ENCODE measurements at places on chromosomes 7 and 10.

GRCh38 chr10:21860718-21861117, 142.8 kb downstream of the DNAJC1 start:
- DNase-seq = no peak

DNA sequence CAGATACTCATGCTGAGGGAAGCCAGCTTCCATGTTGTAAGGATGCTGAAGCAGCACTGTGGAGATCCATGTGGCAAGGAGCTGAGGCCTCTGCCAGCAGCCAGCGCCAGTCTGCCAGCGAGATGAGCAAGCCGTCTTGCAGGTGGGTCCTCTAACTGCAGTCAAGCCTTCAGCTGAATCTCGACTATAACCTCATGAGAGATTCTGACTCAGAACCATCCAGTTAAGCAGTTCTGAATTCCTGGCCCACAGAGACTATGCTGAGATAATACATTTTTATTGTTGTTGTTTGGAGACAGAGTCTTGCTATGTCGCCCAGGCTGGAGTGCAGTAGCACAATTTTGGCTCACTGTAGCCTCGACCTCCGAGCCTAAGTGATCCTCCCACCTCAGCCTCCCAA, 105.6 kb downstream of the SH3PXD2A start:
- DNase-seq = no peak

- no peak for DNase-seq
Measured at GRCh38 chr10:71973777-71974488, 9.7 kb downstream of the CHST3 start.

- DNase-seq = no peak
Measured at GRCh38 chr7:29193316-29194205, 1.0 kb upstream of the CHN2 start.

- no peak for DNase-seq
Measured at GRCh38 chr10:3647074-3647473, 137.9 kb downstream of the KLF6 start.

DNA sequence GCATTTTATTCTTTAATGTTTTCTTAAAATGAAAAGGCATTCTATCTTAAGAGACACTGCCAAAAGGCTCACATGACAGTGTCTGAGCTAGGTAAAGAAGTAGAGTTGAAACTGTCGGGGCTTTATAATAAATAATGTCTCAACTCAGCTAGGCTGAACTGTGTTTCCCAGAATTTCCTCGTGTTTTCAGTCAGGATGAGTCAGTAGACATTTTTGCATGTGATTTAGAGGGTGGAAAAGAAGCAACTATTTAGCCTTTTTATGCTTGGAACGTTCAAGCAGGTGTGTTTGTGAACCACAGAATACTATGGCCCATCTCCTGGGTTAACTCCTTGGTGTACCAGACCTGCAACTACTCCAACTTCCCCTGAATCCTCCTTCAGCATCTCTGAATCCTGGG, 23.4 kb upstream of the LIPA start:
- no peak for DNase-seq

- DNase-seq = no peak
Measured at GRCh38 chr10:5533098-5533731, 8.5 kb downstream of the CALML3 start.

DNA sequence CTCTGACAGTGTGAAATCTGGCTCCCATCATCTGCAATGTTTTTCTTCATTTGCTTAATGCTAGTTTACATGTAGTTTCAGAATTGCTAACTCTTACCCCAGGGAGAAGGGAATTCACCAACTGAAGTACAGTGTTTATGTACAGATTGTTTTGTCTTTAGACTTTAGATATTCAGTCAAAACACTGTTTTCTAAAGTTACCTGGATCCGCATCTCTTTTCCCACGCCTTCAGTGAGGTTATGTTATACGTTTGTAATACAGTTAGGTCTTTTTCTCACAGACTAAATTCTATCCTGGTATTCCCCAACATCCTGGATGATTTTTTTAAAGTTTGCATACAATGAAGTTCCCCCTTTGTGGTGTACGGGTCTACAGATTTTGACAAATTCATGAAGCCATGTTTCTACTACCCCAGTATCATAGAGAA, 3.2 kb upstream of the LYZL1 start:
- DNase-seq = no peak

GRCh38 chr7:104412911-104413310, 84.5 kb downstream of the LHFPL3 start:
- peak; percentile 77 for DNase-seq

GRCh38 chr7:80932536-80932935, 13.7 kb upstream of the SEMA3C start:
- no peak for DNase-seq

DNA sequence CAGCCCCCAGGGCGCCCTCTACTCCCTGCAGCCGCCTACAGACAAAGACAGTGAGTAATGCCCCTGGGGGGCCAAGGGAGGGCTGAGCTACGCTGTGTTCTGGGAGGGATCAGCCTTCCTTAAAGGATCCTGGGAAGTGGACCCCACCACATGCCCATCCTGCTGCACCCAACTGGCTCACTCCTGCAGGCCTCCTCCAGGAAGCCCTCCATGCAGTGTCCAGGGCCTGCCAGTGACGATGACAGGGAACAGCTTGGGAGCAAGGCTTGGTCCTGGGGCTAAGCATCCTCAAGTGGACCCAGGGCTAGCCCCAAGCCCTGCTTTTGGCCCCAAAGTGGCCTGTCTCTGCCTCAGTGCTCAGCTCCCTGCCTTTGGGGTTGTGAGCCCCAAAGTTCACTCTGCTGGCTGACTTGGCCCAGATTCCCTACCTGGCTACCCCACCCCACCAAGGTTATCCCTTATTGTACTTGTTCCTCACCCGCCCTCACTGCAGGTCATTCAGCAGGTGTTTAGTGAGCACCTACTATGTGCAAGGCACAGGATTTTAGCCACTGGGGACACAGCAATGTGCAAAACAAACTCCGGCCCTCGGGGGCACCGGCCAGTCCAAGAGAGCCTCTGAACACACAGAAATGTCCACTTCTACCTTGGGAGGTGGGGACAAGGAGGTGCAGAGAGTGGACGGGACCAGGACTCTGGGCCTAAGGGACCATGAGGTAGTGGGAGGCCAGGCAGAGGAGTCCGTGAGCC, 83.5 kb downstream of the MYL10 start:
- no peak for DNase-seq

GRCh38 chr10:95536017-95536416, 25.2 kb downstream of the SORBS1 start:
- DNase-seq = no peak

DNA sequence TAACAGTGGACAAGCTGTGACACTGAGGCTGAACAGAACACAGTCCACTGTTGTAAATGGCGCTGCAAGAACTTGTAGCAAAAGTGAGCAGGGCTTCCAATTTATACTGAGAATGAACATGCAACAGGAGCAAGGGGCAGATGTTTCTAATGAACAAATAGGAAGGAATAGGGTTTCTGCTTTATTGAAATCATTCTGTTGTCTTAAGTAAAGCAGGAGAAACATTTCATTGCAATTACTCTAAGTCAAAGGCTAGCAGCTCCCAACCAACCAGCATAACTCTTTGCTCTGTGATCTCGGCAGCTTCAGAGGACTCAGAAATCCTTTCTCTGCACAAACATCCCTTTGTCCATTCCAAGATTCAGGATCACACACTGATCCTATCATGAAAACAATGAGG, 236.2 kb upstream of the PRSS58 start:
- DNase-seq = no peak

- no peak for DNase-seq
Measured at GRCh38 chr10:22834471-22834870, 93.4 kb upstream of the ARMC3 start.

DNA sequence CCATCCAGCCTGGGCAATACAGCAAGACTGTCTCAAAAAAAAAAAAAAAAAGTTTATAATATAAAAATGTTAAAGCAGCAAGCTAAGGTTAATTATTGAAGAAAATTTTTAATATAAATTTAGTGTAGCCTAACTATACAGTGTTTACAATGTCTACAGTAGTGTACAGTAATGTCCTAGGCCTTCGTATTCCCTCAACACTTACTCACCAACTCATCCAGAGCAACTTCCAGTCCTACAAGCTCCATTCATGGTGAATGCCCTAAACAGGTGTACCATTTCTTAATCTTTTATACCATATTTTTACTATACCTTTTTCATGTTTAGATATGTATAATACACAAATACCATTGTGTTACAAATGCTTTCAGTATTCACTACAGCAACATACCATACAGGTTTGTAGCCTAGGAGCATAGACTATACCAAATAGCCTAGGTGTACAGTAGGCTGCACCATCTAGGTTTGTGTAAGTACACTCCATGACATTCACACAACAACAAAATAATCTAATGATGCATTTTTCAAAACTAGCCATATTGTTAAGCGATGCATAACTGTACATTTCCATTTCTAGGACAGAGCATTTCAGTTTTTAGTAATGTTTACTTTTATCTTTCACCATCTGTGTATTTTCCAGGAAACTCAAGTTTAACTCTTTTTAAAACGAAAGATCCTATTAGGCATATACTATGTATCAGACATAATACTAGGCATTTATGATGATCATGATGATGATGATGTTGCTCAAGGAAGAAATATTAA, 43.3 kb downstream of the CNOT4 start:
- DNase-seq = no peak

DNA sequence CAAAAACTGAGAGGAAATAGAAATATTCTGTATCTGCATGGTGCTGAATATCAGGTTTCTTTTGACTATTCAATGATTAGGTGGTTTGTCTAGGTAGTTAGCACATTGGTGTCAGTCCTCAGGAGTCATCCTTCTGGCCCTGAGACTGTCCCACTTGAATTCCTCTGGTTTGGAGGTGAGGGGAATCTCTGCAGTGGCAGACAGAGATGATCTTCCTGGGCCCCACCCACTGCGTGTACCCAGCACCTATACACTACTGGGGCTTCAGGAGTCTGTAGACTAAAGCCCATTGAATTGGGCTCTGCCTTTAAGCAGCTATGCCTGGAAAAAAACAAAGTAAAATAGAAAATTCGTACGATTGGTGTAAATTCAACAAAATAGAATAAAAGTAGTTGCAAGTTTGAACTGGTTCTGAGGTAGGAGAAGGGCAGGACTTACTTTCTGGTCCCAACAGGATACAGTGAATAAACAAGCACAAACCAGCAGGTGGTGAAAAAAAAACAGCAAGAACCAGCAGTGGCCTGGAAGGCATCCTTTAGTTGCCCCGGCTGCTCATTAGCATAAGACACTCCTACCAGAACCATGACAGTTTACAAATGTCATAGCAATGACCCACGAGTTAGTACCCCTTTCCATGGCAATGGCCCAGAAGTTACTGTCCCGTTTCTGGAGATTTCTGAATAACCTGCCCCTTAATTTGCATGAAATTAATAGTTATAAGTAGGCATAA, 1.7 kb downstream of the LIPM start:
- no peak for DNase-seq

- no peak for DNase-seq
Measured at GRCh38 chr10:102004376-102004775, 51.6 kb downstream of the ARMH3 start.

DNA sequence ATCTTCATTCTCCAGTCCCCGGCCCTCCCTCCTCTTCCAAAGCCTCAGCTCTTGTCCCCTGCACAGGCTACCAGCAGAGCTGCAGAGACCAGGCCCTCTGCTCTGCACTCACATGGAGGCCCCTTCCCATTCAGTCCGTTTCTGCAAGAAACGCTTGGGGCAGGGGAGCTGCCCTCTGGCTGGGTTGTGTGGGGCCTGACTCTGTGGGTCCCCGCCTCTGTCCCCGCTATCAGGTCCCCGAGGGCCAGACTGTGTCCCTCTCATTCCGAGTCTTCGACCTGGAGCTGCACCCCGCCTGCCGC, 1.5 kb downstream of the PCOLCE start:
- no peak for DNase-seq

GRCh38 chr7:54827734-54828133, 68.7 kb upstream of the SEC61G start:
- no peak for DNase-seq

DNA sequence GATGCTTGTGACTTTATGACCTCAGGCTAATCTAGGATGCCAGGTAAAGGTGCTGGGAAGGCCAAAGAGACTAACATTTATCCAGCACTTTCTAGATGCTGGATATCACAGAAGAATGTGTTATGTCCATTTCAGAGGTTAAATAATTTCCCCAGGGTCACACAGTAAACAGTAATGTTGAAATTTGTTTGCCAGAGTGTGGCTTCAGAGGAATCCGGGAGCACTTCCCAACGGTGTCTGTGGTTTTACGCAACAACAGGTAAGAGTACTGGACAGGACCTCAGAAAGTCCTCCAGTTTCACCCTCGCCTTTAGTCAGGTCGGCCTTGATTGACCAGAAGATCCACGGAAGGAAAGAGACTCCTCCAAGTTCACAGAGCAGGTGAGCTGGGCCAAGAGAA, 1.7 kb downstream of the SHTN1 start:
- no peak for DNase-seq

GRCh38 chr7:50397320-50397970, 52.7 kb downstream of the FIGNL1 start:
- no peak for DNase-seq

GRCh38 chr7:90396420-90396819, 6.8 kb upstream of the CLDN12 start:
- no peak for DNase-seq

- DNase-seq = no peak
Measured at GRCh38 chr7:157276731-157277562, 59.9 kb upstream of the DNAJB6 start.

GRCh38 chr10:12549297-12549696, 199.9 kb downstream of the CAMK1D start:
- DNase-seq = no peak

- DNase-seq = no peak
Measured at GRCh38 chr7:77223261-77223660, 23.6 kb upstream of the FGL2 start.

DNA sequence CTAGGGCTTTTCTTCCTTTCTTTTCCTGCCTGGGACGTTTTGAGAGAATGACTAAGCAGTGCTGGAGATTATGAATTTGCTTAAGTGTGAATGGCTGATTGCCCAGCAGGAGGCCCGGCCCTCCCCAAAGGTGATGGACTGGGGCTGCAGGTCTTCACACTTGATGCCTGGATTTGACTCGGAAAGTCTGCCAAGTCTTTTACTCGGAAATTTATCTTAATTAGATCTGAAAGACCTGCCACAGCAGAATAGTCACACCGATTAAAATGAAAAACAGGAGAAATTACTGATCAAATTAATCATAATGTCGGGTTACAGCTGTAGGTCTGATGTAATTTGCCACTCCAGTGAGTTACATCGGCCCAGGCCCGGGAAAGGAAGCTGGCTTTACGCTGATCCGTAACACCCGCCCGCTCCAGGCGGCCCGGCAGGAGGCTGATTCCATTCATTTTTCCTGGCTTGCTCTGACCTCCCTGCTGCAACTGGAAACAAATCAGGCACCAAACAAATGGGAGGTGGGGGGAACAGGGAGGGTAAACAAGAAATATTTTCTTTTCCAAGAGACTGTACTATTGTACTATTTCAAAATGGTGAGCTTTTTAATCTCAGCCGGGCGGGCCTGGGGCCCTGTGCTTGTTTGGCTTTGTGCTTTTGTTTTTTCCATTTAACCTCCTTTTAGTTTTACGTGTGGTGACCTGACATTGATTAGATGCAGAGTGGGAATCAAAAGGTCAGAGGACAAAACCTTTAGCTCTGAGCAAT, 212.4 kb upstream of the YAE1 start:
- no peak for DNase-seq

DNA sequence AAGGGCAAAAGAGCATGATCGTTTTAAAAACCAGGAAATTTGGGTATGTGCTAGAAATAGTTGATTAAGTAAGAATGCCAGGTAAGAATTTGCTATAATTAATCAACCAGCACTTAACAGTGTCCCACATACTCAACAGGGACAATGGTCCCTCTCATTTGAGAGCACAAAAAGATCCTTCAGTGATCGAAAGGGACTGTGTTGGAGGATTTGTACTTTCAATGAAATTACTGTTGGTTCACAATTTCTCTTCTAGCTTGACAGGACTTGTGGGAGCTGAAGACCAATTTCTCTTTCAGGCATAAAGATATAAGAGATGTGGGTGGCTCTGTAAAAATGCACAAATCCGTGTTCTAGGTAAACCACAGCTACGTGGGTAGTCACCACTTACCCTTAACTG, 12.5 kb upstream of the PLEKHS1 start:
- no peak for DNase-seq
